ENCODE measurements at places on chromosomes 13 and 19.

DNA sequence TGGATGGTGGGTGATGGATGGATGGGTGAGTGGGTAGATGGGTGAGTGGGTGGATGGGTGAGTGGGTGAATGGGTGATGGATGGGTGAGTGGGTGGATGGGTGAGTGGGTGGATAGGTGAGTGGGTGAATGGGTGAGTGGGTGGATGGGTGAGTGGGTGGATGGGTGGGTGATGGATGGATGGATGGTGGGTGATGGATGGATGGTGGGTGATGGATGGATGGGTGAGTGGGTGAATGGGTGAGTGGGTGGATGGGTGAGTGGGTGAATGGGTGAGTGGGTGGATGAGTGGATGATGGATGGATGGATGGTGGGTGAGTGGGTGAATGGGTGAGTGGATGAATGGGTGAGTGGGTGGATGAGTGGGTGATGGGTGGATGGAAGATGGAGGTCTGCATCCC is 2.8 kb downstream of the SMIM24 start:
- DNase-seq: no peak

DNA sequence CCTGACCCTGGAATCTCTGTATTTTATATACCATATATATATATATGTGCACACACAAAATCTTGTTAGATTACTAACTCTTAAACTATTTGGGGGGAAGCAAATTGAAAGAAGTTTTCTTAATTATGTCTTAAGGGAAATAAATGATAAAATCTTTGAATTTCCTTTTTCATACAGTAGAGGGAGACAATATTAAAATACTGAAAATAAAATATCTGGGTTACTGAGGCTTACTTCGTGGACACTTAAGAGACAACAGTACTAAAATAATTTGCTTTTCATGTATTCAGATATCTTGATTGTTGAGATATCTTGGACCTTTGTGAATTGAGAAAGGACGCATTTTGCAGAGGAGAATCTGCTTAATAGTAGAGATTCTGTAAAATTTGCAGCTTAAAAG is 17.0 kb downstream of the SUGT1 start:
- no peak for DNase-seq

- no peak for DNase-seq
Measured at GRCh38 chr19:42285541-42285941, 16.4 kb upstream of the PRR19 start.

DNA sequence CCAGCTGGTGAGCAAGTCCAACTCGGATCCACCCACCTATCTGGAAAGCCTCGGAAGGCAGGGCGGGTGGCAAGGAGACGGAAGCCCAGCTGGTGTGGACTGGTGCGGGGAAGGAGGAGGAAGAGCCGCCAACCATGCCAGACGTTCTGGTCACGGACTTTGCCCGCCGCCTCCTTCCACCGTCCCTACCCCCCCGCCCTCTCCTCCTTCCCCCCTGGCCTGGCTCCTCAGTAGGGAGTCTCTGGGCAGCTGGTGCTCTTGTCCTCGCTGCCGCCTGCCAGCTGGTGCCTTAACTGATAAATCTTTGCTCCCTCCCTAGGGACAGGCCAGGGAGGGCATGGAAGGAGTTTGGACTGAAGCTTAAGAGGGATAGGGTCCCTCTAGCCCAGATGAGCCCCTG is 4.8 kb downstream of the SYNGR4 start:
- DNase-seq: no peak

DNA sequence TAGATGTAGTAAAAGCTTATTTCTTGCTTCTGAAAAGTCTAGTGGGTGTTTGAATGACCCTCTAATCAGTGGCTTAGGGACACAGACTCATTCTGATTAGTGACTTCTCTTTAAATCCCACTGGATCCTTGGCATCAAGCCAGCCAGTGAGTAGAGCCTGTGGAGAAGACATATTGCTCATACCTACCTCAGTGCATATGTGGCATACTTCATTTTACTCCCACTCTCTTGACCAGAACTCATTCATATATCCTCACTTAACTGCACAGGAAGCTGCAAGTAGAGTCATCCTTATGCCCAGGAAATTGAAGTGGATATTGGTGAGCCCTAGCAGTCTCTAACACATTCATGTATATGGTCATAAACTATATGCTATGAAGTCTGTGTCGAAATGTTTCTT is 148.3 kb downstream of the PDS5B start:
- no peak for DNase-seq

DNA sequence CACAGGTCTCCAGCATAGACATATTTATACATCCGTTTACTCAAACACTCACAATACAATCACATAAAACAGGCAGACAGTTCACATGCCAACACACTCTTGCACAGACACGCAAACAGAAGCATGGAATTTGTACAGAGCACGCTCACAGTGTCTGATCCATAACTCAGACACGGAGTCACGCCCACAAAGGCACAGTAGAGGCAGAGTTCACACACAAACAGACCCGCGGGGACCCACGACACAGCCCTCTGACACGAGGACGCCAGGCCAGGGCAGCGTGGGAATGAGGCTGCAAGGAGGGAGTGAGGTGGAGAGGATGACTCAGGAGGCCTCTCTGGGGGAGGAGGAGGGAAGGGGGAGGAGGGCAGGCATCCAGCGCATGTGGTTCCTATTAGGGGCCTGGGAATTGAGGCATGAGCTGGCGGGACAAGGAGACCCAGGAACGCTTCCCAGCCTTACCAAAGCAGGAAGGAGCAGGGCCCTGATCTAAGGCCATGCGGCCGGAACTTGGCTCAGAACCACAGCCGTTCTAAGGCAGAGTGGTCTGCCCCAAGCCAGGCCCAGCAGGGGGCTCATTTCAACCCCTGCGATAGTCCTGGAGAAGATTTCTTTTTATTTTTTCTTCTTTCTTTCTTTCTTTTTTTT is 9.1 kb upstream of the OLFM2 start:
- peak; percentile 10 for DNase-seq

GRCh38 chr19:8552810-8553209 is 24.4 kb downstream of the MYO1F start:
- peak; percentile 58 for DNase-seq

DNA sequence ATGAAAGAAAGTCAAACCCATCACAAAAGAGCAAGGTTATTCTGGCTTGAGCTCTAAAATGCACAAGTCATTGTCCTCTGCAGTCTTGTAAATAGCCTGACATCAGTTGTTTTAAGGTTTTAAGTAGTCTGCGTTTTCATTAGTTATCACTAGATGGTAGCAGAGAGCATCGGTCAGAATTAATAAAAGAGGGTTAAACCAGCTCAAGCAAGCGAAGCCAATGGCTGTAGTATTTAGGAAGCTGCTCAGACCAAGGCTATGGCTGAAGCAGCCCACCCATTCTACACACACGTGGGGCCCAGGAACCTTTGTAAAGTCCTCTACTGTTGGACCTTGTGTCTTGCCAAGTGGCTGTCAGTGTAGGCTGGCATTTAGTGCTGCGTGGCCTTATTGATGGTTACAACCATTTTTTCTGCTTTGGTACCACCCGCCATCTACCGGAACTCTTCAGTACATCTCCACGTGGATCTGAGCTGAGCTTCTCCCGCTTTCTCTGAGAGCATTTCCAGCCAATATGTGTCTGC is 13.3 kb upstream of the ZNF57 start:
- peak; percentile 76 for DNase-seq

GRCh38 chr13:77896977-77897376 is 21.7 kb downstream of the EDNRB start:
- DNase-seq: no peak

- DNase-seq: no peak
Measured at GRCh38 chr13:27086599-27087265, 84.9 kb downstream of the USP12 start.

GRCh38 chr19:49685845-49686332 is 3.5 kb upstream of the ADM5 start:
- no peak for DNase-seq

GRCh38 chr19:38057959-38058690 is 151.1 kb downstream of the SIPA1L3 start:
- DNase-seq: peak; percentile 58

- no peak for DNase-seq
Measured at GRCh38 chr19:55678121-55678671, 3.2 kb downstream of the EPN1 start.

DNA sequence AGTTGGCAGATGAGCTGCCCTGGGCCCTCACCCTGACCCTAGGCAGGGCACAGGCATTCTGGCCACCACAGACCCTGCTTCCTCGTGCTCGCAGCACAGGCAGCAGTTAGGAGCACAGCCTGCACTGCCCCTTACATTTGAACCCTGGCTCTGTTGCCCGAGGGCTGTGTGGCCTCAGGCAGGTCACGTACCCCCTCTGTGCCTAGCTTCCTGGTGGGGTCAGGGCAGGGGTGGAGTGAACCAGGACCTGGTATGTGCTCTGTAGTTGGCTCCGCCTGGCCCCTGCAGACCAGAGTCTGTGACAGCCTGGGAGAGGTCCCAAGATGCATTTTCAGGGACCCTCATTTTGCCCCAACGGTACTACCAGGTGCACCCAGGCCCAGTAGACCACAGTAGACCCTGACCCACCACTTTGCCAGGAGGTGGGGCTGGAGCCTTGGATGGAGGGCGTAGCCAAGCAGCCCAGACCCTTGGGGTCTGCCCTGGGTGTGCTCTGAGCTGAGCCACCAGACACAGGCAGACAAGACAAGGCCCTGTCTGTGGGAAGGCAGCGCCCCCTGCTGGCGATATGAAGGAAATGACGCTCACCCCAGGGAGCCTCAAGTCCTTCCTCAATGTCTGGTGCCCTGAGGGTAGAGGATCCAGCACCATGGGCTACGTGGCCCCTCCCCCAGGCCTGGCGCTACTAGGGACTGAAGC is 9.1 kb downstream of the LYL1 start:
- DNase-seq: peak; percentile 76

- no peak for DNase-seq
Measured at GRCh38 chr19:6590258-6590826, 608 bp downstream of the CD70 start.

GRCh38 chr13:76822698-76823267 is 63.4 kb downstream of the KCTD12 start:
- no peak for DNase-seq

DNA sequence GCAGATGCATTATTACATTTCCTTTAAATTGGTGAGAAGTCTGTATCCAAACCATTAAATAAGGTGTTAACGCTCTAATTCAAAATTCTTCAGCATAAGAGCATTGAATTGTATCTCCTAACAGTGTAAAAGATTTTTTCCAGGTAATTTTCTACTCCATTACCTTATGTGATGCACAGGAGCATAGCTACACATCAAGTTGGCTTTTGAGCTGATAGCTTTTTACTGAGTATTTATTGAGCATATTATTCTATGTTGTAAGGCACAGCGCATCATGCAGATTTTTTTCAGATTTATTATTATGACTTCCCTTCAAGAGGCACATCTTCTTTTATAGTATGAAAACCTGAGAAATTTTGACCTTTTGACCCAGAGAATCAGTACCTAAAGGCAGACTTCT is 270.7 kb upstream of the MIR17HG start:
- DNase-seq: no peak

GRCh38 chr19:6891761-6892385 is 4.5 kb downstream of the ADGRE1 start:
- no peak for DNase-seq

GRCh38 chr13:73556902-73557301 is 498.1 kb downstream of the KLF5 start:
- no peak for DNase-seq

GRCh38 chr19:8308891-8309291 is 733 bp upstream of the CD320 start:
- no peak for DNase-seq

DNA sequence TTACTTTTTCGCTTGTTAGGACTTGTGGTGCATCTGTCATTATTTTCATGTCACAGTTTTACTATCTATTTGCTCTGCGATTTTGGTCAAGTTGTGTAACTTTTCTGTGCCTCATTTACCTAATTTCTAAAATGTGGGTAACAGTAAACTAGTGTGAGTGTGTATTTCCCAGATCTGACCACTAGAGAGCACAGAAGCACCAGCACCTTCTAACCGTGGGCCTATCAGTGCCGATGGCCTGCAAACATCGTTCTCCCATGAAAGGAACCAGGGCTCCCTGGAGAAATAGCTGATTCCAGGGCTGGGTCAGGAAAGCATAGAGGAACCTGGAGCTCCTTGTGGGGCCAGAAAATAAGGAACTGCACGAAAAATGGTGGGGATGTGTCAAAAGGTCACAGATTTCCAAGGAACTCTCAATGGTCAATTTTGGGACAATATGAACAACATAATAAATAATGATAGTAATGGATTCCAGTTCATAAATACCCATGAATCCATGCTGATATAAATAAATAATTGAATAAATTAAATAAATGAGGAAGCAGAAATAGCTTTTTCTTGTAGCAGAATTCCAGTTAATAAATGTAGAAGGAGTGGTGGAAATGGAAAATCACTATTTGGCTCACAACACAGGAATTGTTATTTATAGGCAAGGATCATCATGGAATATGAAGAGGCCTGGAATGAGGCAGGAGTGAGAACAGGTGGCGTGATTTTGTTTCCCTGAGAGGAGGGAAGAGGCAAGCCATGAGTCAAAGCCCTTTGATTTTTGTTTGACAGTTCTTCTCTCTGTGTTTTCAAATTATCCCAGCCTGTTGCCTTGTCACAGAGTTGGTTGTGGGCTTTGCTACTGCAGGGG is 31.1 kb downstream of the CEACAM8 start:
- peak; percentile 39 for DNase-seq

GRCh38 chr13:66154976-66155375 is 1075.2 kb downstream of the PCDH9 start:
- DNase-seq: no peak

DNA sequence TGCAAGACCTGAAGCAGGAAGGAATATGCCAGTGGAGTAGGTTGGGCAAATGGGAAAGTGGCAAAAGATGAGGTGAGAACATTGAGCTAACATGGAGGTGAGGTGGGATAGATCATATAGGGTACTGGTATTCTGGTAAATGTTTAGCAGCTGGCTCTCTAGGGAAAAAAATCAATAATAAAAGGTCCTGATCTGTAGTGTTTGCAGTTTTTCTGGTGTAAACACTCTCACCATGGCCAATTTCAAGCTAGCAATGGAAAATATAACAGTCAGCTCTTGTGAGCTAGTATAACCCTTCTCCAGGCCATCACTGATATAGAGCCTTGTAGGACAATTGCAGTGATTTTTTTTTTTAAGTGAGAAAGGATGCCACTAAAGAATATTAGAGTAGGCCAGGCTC is 31.3 kb downstream of the RFC3 start:
- no peak for DNase-seq

DNA sequence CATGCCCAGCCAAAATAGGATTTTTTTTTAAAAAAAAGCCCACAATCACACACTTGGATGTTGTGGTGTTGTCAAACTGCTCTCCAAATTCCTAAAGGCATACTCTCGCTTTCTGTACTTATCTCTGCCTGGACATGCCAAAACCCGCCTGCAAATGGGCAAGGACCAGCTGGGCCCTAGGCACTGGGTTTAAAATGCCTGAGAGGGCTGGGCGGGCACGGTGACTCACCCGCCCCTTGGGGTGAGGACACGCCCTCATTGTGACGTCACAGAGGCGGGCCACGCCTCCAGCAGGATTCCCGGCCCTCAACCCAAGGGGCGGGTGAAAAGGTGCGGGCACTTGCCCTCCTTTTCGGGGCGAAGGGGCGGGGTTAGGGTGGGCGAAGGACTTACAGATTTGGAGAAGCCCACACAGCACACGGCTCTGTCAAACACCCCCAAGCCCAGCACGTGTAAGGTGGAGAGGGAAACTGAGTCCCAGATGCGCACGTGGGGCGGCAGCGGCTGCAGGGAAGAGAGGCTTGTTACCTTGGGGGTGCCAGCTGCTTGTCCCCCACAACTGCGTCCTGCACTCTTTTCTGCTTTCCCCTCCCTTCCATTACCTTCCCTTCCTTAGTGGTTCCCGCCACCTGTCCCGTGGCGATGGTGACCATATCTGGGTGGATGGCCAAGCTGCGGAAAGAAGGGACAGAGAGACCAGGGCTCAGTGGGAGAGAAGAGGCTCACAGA is 6.6 kb downstream of the EML2 start:
- DNase-seq: no peak

GRCh38 chr13:59352600-59352999 is 811.1 kb downstream of the DIAPH3 start:
- peak; percentile 55 for DNase-seq

Data from HepG2 (cell line).